ENCODE measurements at places on chromosomes 1 and 21. TPM values are rescaled to one million over a fixed set of nuclear protein-coding genes. Genes with fewer than 3 reads are reported as not detected.

Gene TEX50
- total RNA-seq = not detected

Gene GART
- 42.1 TPM for total RNA-seq

- peak; percentile 60 for DNase-seq
These were observed 32.3 kb downstream of the KIAA2013 start for GRCh38 chr1:11893907-11894251.

GRCh38 chr1:87867626-87868025 is 538.9 kb downstream of the LMO4 start:
- no peak for DNase-seq

Data from naive thymus-derived CD4-positive, alpha-beta T cell (primary cell).